ENCODE measurements at places on chromosomes 7 and 10.
A peak's percentile ranks its signal among the peaks of the same experiment; 100 is the strongest.

DNA sequence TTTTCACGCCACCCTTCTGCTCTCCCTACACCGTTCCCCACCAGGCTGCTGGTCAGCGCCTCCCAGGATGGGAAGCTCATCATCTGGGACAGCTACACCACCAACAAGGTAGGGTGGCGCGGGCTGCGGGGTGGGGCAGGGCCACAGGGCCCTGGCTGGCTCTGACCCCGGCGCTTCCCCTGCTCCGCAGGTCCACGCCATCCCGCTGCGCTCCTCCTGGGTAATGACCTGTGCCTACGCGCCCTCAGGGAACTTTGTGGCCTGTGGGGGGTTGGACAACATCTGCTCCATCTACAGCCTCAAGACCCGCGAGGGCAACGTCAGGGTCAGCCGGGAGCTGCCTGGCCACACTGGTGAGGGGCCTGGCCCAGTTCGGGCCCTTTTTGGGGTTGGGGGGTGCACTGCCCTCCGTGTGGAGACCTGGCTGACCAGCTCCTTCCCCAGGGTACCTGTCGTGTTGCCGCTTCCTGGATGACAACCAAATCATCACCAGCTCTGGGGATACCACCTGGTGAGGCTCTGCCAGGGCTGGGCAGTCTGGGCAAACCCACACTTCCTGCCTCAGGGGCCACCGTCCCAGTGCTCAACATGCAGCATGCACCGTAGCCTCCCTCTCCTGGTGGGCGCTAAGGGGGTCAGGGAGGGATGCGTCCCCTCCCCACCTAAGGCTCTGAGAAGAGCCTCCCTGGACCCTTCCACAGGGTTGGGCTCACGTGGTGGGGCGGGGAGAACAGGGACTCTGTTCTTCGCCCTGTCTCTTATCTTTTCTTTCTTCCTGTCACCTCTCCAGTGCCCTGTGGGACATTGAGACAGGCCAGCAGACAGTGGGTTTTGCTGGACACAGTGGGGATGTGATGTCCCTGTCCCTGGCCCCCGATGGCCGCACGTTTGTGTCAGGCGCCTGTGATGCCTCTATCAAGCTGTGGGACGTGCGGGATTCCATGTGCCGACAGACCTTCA lies 4.0 kb downstream of the GNB2 start:
- DNase-seq, result no peak

- DNase-seq, result no peak
These were observed 147.3 kb downstream of the ZMYND11 start for GRCh38 chr10:282294-283139.

GRCh38 chr10:34157501-34157900 lies 657.6 kb downstream of the PARD3 start:
- peak; percentile 47 for DNase-seq

DNA sequence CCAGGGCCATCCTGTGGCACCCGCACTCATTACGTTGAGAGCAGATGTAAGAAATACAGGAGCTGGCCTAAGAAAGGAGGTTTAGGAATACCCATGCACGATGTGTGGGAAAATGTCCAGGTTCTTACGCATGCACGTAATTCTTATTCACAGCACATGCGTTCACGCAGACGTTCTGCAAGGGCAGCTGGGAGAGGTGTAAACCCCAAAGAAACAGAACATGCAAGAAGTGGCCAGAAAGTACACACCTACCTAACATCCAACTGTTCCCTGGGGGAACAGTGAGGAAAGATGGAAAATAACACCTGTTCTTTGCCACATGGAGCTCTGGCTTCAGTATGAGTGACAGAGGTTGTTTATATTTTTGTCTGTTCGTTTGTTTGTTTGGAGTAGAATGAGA lies 285.6 kb downstream of the PRPF18 start:
- DNase-seq, result no peak

GRCh38 chr10:11403116-11403515 lies 208.3 kb downstream of the USP6NL start:
- no peak for DNase-seq

GRCh38 chr10:31704195-31704594 lies 224.4 kb downstream of the ARHGAP12 start:
- no peak for DNase-seq

DNA sequence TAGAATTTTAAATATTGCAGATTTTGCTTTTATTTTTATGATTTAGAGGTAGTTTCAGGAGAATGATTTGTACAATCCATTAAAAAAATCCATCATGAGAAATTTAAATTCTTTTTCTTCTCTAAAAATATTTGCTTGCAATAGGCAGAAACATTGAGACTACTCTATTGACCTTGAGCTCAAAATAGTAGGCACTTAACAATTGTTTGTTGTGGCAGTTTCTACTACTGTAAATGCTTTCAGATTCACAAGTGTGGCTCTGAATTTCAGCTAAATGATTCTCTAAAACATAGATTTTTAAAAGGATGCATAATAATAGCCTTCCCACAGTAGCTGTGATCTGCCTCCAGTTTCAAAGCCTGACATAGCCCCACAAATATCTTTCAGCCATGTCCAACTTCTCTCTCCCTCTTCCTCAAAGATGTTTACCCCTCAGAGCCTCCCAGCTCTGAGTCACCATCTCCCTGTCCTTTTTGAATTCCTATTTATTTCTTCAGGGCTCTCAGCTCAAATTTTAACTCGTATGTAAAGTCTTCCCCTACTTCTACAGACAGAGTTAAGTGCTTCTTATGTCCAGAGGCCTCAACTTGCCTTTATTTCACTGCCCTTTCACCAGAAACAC lies 160.5 kb downstream of the AOAH start:
- peak; percentile 51 for DNase-seq

DNA sequence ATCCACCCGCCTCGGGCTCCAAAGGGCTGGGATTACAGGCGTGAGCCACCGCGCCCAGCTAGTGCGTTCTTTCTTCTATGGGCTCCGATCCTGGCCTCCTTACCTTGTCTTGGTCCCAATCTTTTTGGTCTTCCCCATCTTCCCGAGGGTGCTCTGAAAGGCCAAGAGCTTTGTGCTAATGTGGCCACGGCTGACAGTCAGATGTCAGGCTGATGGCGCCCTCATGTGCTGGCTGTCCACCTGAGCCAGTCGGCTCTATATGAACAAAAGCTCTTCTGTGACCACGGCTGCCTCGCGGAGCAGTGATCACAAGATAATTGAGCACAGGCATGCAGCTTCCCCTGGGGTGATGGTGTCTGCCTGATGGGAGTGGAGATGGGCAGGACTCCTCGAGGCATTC lies 11.0 kb upstream of the AHCYL2 start:
- DNase-seq, result no peak

- DNase-seq, result no peak
These were observed 69.0 kb upstream of the LRRC17 start for GRCh38 chr7:102843850-102844249.

- DNase-seq, result no peak
These were observed 236.4 kb downstream of the DNAJB6 start for GRCh38 chr7:157573244-157573643.

DNA sequence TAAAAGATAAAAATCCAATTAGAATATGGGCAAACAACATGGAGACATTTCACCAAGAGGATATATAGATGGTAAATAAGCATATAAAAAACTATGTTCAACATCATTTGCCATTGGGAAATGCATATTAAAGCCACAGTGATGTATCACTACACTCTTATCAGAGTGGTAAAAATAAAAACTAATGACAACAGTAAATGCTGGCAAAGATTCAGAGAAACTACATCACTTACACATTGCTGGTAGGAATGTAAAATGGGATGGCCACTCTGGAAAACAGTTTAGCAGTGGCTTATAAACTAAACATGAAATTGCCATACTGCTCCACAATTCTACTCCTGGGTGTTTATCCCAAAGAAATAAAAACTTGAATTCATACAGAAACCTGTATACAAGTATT lies 59.2 kb downstream of the CROT start:
- DNase-seq, result no peak

DNA sequence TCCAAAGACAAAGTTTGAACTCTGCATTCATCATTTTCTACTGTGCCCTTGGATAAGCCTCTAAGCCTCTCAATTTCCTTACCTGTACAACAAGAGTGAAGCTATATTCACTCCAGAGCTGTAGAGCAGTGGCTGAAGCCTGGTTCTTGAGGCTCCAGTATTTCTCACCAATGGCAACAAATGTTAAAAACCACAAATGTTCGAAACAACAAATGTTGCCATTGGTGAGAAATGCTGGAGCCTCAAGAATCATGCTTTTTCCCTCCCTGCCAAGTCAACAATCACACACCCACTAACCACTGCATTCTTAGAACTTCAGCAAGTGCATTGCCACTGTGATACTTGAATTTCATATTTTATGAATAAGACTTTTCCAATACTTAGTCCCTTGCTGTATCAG lies 237.9 kb downstream of the TMEM26 start:
- DNase-seq, result no peak

DNA sequence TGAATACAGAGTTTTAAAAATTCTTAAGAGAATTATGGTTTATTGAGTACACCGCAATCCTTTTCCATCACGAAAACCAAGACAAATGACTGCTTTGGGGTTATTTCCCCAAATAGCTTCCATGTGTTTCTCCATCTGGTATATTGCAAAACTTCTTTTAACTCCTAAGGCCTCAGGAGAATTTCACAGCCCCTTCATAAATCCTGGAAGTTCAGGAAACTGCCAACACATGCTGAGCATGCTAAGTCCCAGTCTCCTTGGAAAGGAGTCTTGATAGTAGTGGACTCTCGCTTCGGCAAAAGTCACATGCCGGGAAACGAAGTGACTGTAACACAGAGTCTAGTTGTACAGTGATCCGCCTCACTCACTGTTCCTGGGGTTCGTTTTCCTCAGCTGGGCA lies 88.1 kb upstream of the RSU1 start:
- no peak for DNase-seq

DNA sequence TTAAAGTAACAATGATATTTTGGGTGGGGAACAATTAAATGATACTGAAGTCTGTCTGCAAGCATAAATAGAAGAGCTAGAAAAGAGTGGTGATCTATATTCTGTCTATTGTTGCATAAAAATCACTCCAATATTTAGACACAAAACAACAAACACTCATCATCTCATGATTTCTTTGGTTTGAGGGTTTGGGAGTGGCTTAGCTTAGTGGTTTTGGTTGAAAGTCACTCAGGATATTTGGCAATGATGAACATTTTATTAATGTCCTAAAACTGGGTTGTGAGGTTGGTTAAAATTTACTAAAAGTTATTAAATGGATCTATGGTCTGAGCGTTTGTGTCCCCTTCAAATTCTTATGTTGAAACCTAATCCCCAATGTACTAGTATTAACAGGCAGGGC lies 54.7 kb upstream of the EGFR start:
- DNase-seq, result no peak

GRCh38 chr7:47826754-47827153 lies 121.5 kb downstream of the PKD1L1 start:
- no peak for DNase-seq

GRCh38 chr10:29710128-29710527 lies 75.4 kb upstream of the SVIL start:
- no peak for DNase-seq

- DNase-seq, result no peak
These were observed 5.5 kb downstream of the NKX2-3 start for GRCh38 chr10:99537989-99538917.

Measured in suppressor macrophage treated with lipopolysaccharide for 1 hour (primary cell).